RWPE2 (cell line): ENCODE measurements at places on chromosomes 5 and 9.

GRCh38 chr5:142048272-142048671, 35.4 kb upstream of the GNPDA1 start:
- DNase-seq: no peak

DNA sequence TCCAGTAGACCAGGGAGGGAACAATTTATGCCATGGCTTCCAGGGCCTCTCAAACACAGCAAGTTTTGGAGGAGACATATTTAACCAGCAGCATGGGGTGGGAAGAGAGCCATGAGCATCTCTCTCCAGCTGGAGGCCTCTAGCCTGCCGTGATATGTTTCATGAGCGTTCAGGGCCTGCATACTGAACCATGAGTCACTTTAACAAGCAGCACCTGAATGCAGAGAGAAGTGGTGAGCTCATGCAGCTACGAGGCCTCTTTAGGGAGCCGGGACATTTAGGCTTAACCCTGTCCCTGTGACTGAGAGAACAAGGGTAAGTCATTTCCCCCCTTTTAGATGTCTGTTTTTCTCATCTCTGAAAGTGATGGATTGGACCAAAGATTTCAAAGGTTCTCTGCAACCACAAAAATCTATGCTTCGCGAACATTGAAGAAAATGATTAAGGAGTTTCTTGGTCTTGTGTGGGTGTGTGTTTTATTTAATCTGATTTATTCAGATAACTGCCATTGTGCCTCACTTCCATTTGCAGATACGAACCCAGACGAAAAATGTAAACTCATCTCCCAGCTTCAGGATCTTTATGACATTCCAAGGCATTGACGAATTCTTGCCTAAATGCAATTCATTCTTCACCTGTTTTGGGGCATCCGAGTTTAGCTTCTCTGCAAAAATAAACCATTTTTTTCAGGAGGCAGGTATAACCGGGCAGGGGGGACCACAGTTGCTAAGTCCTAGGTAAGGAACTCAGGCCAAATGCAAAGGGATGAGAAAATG, 157.0 kb downstream of the GABBR2 start:
- no peak for DNase-seq

DNA sequence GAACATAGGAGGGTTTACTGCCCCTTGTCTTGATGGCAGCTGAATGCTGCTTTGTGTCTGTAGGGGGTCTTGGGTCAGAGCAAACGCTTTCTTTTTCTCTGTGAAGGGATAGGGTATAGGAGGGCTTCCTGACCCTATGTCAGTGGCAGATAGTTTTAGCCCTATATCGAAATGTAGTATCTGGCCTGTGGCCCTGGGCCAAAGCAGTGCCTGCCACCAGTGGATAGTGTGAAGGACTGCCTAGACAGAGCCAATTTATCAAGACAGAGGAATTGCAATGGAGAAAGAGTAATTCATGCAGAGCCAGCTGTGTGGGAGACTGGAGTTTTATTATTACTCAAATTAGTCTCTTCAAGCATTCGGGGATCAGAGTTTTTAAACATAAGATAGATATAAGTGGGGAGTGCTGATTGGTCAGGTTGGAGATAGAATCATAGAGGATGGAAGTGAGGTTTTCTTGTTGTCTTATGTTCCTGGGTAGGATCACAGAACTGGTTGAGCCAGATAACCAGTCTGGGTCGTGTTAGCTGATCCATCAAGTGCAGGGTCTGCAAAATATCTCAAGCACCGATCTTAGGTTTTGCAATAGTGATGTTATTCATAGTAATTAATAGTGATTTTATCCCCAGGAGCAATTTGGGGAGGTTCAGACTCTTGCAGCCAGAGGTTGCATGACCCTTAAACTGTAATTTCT, 178.5 kb downstream of the GDNF start:
- DNase-seq: no peak

DNA sequence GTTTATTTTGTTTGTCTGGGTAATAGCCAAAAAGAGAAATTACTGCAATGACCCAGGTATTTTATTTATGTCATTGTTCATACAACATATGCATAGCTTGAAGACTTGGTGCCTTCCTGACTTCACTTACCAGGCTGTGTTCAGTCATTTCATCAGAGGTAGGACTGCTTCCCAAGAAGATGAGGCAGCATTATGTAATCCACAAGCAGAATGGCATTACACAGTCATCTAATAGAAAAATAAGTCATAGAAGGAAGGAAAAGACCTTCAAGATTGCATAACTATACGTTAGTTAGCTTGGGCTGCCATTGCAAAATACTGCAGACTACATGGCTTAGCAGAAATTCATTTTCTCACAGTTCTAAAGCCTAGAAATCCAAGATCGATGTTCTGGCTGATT, 167.5 kb downstream of the NMUR2 start:
- no peak for DNase-seq

GRCh38 chr9:74499770-74500583, 2.8 kb downstream of the RORB start:
- no peak for DNase-seq

DNA sequence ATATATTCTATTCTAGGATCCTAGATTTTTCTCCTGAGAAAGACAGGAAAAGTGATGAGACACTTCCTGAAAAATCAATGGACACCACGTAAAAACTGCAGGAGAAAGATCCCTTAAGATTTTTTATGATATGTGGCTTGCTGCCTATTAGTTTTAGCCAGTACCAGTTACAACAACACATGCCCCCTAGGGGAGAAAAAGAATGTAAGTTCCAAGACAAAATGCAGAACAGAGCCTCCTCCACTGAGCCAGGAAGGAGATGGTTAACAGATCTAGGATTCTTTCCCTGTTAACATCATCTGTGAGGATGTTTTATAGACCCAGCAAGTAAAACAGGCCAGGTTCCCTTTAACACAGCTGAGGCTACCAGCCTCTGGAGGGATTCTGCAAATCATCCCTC, 574.7 kb downstream of the TLE4 start:
- no peak for DNase-seq

DNA sequence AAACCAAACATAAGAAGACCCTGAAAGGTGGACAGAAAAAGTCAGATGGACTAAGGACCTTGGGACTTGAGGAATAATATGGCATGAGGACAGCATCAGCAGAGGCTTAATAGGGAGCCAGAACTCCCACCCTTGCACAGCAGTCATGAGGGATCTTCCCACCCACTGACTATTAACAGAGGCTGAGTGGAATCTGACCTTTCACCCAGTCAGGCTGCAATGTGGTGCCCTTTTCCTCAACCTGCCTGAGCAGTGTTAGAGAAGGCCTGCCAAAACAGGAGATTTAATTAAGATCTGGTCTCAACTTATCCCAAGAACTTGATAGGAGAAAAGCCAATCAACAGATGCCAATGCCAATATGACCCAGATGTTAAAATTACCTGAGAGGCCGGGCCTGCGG, 481.9 kb downstream of the KDM4C start:
- no peak for DNase-seq

- no peak for DNase-seq
These were observed 451.9 kb upstream of the C9orf72 start for GRCh38 chr9:28025186-28025585.

- DNase-seq: no peak
These were observed 32.1 kb downstream of the PRKACG start for GRCh38 chr9:68981789-68982188.
